CD4-positive, alpha-beta T cell treated with Interferon alpha-2 for 1 hour (primary cell): ENCODE measurements at places on chromosomes 1 and 21.
A peak's percentile ranks its signal among the peaks of the same experiment; 100 is the strongest.

DNA sequence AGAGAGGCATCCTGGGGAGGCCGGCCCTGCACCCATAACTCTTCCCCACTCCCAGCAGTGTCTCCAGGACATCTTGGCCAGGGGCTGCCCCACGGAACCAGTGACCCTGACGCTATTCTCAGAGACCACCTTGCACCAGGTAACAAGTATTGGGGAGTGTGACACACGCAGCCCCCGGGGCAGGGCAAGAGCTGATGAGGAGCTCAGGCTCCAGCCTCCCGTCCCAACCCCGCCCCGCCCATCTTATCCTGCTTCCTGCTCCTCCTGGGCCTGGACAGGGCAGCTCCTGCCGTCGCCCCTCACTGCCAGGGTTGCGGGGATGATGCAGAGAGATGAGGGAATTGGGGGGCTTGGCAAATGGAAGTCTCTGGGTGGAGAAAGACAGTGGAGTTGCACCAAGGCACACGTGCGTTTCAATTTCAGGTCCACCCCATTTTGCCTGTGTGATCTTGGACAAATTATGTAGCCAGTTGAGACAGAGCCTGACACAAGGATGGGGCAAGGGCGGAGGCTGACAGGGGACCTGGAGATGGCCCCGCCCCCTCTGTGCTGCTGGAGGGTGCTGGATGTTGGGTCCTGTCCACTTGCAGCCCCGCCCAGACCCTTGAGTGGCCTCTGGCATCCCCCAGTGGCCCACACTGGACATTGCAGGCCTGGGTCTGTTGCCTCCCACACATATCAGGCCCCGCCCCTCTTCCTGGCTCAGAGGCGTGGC lies 10.7 kb downstream of the CLCNKA start:
- DNase-seq, result peak; percentile 62

DNA sequence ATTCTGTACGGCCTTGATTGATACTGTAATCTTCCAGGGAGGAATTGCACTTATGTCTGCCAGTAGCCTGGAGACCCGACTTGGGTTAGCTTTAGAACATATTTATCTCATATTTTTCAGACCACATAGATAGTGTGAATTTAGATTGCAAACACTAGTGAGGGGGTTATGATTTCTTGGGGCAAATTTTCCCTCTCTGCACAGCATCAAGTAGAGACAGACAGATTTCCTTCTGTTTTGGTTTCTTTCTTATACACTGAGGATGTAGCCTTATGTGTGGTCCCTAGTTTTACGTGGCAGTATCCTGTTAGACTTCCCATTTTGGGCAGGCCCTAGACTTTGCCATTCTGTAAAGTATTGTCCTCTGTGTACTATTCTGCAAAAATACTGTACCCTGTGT lies 29.0 kb downstream of the SOAT1 start:
- DNase-seq, result no peak

- DNase-seq, result no peak
Measured at GRCh38 chr1:201883786-201884185, 4.9 kb upstream of the SHISA4 start.

DNA sequence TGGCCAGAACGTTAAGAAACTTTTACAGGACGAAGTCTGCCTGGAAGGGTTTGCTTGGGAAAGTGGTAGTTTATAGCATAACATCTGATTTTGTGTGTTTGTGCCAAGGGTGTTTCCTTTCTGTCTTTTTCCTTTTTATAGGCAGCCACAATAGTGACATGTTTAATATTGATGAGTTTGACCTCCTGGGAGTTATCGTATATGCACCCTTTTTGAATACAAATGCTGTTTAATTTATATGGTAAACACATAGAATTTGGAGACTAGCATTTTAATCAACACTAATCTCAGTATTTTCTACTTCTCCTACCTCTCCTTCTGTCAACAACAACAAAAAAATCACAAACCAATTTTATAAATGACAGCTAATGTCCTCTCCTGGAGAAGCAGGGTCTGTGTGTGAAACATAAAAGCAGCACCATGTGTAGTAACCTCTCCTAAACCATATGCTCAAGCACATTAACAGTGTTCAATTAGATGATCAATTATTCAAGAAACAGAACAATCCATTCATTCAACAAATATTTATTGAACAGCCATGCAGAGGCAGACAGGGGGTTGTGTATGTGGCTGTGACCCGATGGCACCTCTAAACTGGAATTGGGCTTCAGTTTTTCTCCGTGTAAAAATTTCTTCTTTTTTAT lies 604 bp upstream of the FMN2 start:
- no peak for DNase-seq

DNA sequence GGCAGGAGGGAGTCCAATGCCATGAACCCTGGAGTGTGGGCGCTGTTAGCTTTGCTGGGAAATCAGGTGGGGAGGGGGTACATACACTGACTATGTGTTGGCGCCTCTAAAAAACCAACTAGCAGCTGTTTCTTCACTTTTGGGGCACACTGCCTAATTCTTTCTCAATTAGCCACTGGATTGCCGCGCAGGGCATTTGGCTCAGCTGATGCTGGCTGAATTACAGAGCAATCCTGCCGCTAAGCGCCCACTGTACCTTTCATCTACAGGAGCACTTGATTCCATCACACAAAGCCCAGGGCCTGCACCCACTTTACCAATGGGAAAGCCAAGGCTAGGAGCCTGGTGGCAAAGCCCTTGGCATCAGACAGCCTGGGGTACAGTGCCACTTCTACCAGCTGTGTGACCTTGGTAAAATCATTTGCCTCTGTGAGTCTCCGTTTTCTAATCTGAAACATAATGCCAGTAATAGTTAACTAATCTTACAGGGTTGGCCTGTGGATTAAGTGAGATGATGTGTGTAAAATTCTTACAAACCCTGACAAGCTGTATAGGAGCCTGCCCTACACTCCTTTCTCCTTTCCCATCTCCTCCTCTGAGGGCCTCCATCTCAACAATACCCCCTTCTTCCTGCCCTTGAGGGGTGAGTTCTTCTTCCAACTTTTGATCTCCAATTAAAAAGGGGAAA lies 59.0 kb downstream of the UBE2T start:
- DNase-seq, result no peak

- no peak for DNase-seq
Measured at GRCh38 chr21:21232320-21232719, 234.1 kb downstream of the NCAM2 start.

DNA sequence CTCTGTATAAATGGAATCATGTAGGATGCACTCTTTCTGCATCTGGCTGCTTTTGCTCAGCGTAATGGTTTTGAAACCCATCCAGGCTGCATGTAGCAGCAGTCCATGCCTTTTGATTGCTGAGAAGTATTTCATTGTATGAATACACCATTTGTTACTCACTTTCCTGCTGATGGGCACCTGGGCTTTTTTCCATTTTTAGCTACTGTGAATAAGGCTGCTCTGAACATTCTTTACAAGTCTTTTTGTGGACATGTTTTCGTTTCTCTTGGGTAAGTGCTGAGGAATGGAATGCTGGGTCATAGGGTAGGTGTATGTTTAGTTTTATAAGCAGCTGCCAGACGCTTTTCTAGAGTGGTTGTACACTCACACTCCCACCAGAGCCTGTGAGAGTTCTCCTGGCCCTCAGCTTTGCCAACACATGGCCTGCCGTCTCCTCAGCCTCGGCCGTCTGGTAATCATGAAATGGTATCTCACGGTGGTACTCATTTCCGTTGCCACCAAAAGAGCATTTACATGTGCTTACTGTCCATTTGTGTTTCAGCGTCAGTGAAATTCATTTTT lies 22.7 kb downstream of the SLX9 start:
- no peak for DNase-seq

GRCh38 chr1:225911191-225912130 lies 12.6 kb downstream of the PYCR2 start:
- peak; percentile 63 for DNase-seq

GRCh38 chr1:38846210-38846609 lies 13.4 kb downstream of the RRAGC start:
- no peak for DNase-seq

DNA sequence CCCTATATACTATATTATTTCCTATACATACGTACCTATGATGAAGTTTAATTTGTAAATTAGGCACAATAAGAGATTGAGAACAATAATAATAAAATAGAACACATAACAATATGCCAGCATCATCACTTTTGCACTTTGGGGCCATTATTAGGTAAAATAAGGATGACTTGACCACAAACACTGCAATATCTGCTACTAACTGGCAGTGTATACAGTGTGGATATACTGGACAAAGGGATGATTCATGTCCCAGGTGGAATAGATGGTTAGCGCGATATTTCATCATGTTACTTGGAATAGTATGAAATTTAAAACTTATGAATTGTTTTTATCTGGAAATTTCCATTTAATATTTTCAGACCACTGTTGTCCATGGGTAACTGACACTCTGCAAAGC lies 35.4 kb upstream of the TXLNA start:
- no peak for DNase-seq

DNA sequence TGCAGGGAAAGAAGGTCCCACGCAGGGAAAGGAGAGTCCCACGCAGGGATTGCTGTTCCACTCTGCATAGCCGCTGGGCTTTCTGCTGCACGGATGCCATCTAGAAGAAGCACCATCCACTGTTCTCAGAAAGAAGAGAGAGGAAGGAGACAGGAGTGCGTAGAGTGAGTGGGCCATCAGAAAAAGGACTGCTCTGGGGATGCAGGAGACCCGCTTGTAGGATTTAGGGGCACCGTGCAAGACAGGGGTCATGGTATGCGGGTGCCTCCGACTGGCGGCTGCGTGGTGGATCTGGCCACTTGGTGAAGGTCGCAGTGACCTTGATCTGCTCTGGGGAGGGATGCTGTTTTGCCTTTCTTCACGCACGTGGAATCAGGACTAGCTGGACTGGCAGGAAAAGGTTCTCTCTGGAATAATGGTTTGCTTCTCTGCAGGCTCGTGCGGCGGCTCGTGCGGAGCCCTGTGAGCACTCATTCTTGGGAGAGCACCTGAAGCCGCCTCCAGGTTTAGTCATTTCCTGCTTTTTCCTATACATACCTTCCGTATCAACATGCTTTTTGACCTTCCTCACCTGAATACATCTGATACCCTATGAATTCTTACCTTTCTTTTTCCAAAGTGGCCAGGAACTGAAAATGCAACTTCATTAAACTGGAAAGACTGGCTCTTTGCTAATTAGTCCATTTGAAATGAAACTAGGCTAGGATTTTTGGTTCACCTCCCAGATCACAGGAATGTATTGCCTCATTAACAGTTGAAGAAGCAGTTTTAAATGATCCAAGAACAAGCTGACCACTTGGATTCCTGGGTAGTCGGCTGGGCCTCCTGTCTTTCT lies 181.6 kb downstream of the KIF26B start:
- no peak for DNase-seq

GRCh38 chr1:230456478-230456877 lies 30.3 kb upstream of the PGBD5 start:
- DNase-seq, result no peak
